ENCODE measurements at places on chromosomes 2 and 18.

DNA sequence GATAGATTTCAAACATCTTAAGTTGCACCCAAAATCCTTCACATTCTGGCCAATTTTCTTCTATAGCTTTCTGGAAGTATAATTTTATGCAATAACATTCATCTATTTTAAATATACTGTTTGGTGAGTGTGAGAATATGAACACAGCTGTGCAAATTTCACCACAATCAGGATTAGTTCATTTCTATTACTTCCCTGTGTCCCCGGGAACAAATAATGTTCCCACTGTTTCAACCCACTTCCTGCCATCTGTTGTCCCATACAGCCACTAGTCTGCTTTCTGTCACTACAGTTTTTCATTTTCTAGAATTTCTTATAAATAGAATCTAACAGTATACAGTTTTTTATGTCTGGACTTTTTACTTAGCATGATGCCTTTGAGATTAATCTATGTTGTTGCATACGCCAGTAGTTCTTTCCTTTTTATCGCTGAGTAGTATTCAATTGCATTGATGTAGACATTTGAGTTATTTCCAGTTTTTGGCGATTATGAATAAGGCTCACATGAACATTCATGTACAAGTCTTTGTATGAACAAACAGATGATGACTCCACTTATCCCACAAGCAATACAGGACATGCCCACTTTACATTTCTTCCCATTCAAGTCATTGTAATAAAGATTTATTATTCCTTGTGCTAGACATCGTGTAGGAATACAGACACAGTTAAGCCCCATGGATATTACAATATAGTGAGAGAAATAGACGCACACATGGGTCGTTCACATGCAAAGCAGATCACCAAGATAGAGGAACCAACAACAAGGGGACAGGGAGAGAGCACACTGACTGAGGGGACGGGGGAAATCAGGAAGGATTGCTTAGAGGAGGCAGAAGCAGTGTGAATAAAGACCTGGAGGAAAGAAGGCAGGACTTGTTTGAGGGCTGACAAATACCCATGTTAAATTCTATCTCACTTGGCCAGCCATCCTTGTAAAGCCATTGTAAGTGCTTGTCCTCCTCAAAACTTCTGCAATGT lies 72.9 kb upstream of the PAX8 start:
- DNase-seq, result no peak

DNA sequence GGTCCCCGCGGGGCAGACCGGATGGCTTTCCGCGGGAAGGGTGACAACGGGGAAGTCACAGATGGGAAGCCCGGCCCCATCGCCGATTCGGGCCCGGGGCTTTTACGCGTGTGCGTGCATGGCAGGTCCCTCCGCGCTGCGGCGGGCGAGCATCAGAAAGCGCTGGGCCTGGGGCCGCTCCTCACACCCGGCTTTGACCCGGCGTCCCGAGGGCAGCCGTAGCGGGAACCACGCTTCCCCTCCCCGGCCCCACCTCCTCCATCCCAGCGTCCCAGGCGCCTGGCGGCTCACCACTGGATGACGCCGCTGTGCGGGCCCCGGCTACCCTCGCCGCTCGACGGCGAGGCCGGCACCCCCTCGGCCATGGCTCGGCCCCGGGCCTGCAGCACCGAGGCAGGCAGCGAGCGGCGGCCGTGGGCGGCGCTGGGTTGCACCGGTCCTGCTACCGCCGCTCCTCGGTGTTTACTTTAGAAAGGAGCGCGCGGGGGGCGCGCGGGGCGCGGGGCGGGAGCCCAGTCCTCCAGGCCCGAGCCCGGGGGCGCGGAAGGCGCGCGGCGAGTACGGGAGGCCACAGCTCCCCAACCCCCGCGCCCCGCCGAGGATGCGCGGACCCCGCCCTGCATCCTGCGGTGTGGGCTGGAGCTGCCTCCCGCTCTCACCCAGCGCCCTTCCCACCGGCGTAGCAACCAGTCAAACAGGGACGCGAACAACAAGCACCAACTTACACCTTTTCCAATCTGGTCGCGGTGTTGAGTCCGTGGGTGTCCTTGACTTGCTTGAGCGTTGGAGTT lies 806 bp downstream of the RFX8 start:
- DNase-seq, result peak; percentile 62

GRCh38 chr18:76405681-76406356 lies 89.2 kb downstream of the ZNF516 start:
- no peak for DNase-seq

DNA sequence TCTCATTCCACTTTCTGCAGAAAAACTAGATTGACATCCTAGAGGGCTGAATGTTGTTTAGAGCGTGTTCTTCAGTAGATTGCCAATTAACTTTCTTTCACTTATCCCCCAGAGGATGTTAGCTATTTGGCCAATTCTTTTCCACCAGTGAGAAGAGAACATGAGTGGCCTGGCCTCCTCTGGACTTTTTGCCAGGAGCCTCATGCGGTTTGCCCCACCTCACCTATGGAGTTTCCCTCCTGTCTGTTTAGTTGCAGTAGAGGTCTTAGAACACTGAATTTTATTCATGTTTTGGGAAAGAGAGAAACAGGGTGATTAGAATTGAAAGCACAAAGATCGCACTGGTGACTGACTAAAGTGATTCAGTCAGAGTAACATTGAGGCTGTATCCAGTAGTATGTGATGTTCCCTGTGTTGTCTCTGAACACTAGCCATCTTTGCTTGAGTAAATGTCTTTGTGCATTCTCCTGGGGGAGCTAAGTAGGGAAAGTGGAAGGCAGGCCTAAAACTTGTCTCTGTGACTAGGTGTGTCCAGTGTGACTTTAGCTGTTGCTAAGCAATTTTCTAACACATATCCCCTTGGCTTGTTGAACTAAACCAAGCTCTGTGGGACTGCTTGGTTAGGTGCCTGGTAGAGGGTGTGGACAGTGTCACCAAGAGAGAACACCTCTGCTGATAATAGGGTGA lies 34.0 kb downstream of the UGP2 start:
- DNase-seq, result no peak

GRCh38 chr2:40760071-40760666 lies 308.3 kb upstream of the SLC8A1 start:
- no peak for DNase-seq

GRCh38 chr2:127039387-127040031 lies 67.4 kb downstream of the BIN1 start:
- DNase-seq, result no peak

DNA sequence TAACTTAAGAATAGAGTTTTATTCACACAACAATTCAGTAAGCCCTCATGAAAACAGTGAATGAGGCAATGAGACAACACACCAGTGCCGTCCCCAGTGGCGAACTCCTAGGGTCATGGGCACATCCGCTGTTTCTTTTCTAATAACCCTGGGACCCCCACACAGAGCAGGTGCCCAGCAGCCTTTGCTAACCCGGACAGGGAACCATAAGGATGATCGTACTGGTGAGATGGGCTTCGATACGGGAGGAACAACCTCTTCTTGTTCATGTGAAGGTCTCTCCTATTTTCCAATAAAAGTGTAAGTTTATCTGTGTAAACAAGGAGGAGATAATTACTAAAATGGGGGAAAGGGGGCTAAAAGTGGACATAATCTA lies 97.4 kb upstream of the MGAT4A start:
- no peak for DNase-seq

- DNase-seq, result no peak
These were observed 85.1 kb upstream of the TTC39C start for GRCh38 chr18:23929362-23929930.

- no peak for DNase-seq
These were observed 815 bp downstream of the GPBAR1 start for GRCh38 chr2:218261423-218262236.

GRCh38 chr2:144131042-144131441 lies 388.9 kb downstream of the ZEB2 start:
- no peak for DNase-seq

DNA sequence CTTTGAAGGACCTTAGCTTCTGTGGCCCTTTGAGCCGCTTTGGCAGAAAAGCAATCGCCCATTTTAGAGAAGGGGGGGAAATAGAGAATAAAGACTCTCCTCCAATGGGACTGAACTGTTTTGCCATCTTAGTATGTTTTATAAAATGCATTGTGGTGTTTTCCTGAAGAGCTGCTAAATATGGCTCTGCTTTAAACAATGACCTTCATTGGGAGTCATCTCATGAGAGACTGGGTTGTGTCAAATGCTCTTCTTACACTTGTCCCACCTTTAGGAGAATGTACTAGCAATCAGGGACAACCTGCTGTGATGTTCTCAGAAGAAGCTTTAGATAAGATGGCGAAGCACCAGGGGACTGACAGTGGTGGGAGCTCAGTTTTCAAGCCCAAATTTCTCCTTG lies 418.9 kb upstream of the POU3F3 start:
- DNase-seq, result no peak

DNA sequence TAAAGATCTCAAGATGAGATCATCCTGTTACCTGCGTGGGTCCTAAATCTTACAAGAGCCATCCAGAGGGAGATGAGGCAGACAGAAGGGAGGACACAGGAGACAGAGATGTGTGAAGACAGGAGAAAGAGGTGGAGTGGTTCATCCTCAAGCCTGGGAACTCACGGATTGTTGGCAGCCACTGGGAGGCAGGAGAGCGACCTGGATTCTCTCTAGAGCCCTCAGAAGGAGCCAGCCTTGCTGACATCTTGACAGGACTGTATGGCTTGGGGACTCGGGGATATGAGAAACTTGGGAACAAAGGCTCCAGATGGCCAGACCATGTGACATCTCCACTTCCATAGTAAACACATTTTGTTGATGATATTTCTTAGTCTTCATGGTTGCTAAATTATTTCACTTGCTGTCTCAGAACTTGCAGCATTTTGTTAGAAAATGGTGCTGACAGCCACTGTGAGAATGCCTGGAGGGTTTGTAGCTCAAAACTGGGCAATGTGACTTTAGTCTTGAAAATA lies 57.8 kb upstream of the MC2R start:
- no peak for DNase-seq

- no peak for DNase-seq
These were observed 30.7 kb upstream of the CD302 start for GRCh38 chr2:159828738-159829137.

DNA sequence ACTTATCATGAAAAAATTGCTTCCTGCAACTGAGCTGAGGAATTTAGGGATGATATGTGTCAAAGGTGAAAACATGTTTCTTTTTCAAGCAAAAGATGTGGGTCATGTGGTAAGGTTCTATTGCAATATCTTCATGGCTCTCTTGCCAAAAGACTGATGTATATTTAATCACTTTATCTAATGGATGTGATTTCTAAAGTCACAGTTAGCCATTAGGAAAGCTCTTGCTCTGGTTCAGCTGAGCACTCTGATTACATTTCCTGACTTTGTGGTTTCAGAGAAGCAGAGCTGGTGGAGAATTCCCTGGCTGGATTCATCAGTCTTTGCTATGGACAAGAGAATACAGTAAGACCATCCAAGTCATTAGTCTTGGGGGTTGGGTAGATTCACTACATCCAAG lies 24.4 kb downstream of the SCN9A start:
- DNase-seq, result no peak

GRCh38 chr2:16397681-16398475 lies 267.8 kb downstream of the CYRIA start:
- no peak for DNase-seq
